Activated T-cell treated with anti-CD3 and anti-CD28 coated beads for 1 hour (primary cell): ENCODE measurements at places on chromosomes 3 and 15.

- no peak for DNase-seq
These were observed 11.6 kb downstream of the RMDN3 start for GRCh38 chr15:40743485-40743901.

GRCh38 chr15:33865416-33865815 lies 102.9 kb upstream of the CHRM5 start:
- DNase-seq = no peak

- no peak for DNase-seq
These were observed 224.8 kb upstream of the BHLHE40 start for GRCh38 chr3:4754180-4755086.

DNA sequence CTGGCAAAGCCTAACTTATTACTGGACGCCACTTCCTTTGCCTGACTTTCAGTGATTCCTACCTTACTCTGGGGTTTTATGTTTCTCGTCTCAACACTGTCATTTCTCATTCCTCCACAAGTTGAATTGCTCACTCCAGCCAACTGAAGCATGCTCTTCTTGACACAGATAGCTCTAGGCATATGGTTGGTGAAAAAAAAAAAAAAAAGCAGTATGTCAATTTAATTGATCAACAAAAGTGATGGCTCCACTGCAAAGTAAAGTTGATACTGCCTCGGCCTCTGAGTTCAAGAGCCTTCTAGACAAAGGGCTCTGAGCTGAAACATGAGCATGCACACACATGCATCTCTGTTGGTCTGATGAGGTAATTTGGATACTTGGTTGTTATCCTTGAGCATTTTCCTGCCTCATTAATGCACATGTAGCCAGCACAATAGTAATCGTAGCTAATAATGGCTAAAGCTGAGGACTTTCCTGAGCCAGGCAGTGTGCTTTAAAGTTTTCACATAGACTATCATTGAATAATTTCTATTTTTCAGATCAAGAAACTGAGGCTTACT lies 21.4 kb upstream of the UBE2Q2 start:
- DNase-seq = no peak

GRCh38 chr3:15495461-15496340 lies 25.8 kb downstream of the COLQ start:
- DNase-seq = no peak

DNA sequence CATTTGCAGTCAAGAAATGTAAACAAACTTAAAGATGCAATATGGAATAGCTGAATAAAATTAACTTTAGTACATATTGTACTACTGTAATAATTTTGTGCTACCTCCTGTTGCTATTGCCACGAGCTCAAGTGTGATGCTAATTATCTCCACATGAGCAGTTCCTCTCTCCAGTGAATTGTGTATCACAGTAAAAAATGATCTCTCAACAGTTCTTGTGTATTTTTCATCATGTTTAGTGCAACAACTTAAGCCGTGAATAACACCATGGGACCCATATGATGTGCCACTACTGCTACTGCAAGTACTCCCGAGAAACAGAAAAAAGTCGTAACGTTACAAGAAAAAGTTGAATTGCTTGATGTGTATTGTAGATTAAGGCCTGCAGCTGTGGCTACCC lies 12.4 kb downstream of the RIOX2 start:
- DNase-seq = no peak

DNA sequence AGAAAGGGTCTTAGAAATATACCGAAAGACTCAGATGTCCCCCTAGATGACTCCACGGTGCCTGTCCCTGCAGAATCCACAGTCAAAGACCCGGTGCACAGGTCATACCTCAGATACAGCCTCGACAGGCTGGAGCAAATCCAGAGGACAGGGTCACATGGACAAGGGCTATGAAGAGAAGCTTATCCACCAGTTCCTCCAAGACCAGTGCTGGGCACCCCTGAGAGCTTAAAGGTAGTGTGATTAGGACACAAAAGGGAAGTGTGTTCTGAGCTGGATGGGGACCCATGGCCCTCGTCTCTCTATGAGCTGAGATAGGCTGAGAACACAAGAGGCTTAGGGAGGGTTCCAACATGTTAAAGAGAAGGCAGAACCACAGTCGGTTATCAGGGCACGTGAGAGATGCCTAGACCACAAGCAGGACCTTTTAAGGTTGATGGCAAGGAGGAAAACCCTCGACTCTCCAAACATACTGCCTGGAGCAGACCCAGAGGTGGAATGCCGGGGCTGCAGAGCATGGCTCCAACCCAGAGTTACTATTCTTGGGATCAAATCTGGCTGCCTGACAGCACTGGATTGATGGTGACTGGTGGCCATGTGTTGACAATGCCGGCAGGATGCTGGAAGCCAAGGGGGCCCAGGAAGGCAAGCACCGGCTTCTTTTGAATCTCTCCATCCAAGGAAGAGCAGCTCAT lies 46.9 kb downstream of the ADCY5 start:
- no peak for DNase-seq

DNA sequence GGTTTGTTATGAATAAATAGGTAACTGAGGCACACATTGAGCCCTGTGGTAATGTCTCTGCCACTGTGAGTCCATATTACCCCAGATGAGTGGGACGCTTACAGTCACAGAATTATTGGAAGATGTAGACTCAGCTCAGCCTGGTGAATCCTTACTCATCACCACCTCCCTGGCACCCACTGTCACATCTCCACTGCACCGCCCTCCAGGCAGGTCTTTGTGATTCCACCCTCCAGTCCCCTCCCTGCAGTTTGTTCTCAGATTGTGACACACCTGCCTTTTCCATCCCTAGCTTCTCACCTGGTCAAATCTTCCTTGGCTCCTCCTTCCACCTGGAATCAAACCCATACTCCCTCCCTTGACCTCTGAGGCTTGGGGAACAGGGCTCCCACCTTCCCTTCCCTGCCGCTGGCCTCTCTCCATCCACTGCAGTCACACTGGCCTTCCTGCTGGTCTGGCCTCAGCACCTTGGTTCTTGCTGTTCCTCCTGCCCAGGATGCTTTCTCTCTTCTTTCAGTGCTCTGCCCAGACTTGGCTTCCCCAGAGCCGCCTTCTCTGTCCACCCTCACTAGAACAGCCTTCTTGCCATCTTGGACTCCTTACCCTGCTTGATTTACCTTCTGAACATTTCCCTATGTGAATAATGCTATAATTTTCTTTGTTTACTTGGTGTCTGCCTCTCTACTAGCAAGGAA lies 9.4 kb downstream of the SLC6A20 start:
- DNase-seq = no peak

DNA sequence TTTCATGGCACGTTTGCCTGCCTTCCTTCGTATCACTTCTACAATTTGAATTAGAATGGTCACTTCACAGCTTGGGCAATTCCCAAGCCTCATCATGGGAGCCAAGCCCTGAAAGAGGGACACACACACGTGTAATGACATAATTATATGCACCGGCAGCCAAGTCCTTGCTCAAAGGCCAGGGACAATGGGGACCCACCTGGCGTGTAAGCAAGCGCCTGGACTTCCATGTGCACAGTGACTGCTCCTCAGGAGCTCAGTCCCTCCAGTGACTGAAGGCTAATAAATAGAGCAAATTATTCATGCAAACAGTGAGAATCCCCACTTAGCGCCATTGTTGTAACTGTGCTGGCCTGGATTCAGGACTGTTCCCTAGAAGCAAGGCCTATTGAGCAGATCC lies 115.1 kb downstream of the DNAJB8 start:
- DNase-seq = no peak

DNA sequence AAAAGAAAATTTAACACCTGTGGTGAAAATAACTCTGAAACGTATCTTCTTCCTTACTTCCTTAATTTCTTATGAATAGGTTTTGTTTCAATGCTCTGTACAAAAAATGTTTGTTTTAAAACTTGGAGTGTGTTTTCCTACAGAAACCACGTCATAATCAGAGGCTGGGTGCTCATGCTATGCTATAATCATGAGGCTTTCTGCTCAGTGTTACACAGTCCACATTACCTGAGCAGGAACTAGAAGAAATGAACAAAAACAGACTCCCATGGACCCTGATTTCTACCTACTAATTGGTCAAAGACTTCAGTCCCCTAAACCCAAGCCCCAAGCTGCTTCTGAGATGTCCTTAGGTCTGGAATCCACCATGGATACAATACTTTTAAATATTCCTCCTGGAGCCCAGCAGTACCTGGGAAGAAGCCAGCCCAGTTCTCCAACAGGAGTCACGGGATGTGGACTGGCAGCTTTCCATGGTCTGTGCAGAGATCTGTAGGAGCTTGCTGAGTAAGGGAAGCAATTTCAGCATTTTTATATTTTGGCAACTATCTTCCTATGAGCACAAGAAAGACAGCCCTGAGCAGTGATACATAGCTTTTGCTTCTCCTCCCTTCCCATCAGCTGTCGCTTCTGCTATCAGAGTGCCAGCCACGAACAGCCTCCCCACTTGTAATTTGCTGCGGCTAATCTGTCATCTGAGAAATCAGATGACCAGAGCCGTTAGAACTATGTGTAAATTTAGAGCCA lies 65.6 kb downstream of the WDR72 start:
- DNase-seq = no peak

- DNase-seq = no peak
These were observed 16.0 kb upstream of the CCNL1 start for GRCh38 chr3:157175691-157176507.

DNA sequence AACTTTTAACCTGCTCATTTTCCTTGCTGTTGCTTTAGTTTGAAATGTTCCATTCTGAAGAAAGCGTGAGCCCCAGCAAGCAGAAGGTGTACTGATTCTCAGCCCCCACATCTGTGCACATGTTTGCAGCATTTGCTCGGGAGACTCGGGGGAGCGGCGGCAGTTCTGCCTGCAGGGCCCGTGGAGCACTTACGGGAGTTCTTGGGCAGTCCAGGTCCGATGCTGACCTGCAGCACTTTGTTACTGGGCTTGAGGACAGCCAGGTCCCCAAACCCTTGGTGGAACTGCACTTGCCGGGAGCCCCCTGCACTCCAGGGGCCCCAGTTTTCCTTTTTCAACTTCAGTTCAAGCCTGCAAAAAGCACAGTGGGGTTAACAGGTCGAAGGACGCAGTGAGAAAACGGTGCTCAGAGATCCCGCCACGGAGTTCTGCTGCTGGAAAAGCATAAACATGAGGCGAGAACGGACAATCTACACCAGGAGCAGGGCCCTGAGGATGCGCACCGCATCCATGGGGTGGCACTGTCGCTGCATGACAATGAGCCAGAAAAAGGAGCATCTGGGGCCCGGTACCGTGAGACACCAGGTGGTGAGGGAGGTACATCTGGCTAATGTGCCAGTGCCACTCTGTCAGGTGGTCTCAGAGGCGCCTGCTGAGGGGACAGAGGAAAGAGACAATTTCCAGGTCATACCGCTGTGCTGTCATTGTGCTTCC lies 45.6 kb upstream of the LDHAL6B start:
- DNase-seq = no peak

- no peak for DNase-seq
These were observed 66.4 kb upstream of the GOLIM4 start for GRCh38 chr3:168162172-168162571.
